Epithelial cell of alveolus of lung (primary cell): ENCODE measurements at places on chromosomes 5 and 9. TPM values are rescaled to one million over a fixed set of nuclear protein-coding genes. Genes with fewer than 3 reads are reported as not detected.

The VCAN gene
- 261 and 757 TPM in 2 replicates for total RNA-seq

The ROR2 gene
- total RNA-seq: 16.3 and 79.0 TPM in 2 replicates

The MED7 gene
- total RNA-seq: 8.1 and 8.7 TPM in 2 replicates

The RAB3C gene
- not detected in 2 replicates for total RNA-seq

The RGS7BP gene
- under 0.01 TPM in 1 of 2 replicates, not detected in the other for total RNA-seq

The RLN2 gene
- total RNA-seq: not detected in 2 replicates
